ENCODE measurements at places on chromosomes 1 and 21.

- no peak for DNase-seq
Measured at GRCh38 chr1:215032911-215033526, 49.5 kb upstream of the KCNK2 start.

DNA sequence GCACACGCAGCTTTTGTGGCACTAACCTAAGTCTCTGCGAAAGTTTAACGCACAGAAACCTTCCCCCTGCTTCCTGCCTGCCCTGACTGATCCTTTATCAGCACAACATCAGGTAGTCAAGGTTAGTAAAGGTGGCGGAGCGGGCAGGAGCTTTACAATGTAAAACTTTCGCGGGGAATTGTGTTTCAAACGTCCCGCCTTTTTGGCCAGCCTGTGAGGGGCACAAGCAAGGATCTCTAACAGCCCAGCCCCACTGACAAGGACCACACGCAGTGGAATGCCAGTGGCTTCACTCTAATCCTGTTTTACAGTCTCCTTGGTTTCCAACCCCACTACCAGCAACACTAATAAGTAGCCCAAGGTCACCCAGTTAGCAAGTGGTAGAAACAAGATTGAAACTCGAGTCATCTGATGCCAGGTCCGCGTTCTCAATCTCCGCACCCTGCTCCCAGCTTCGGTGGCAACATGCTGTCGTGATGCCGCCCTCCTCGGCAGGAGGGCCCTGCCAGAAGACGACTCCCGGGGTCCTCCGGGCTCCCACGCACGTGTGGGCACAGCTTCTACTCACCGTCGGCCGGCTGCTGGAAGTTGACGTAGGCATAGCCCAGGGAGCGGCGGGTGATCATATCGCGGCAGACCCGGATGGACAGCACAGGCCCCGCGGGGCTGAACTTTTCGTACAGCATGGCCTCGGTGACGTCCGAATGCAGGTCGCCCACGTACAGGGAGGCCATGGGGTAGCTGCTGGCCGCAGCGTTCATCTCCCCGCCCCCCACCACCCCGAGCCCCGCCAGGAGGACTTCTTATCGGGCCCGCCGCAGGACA is 1.2 kb downstream of the PABPC4 start:
- DNase-seq: peak; percentile 9

GRCh38 chr1:8065369-8065768 is 39.3 kb upstream of the ERRFI1 start:
- no peak for DNase-seq

DNA sequence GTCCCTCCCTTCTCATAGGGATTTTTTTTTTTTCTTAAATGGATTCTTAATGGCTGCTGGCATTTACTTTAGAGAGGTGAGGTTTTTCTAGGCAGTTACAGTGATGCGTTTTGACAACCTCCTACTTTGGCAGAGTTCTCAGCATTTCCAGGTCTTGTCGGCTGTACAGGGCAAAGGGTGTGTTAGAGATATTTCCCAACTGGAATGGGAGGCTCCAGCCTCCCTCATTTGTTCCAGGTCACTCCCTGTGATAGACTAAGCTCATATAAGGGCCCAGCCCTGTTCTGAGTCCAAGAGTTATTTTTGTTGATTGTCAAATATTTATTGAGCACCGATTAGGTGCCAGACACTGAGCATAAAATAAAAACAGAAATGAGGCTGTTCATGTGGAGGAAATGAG is 7.6 kb upstream of the XKR8 start:
- no peak for DNase-seq

- DNase-seq: no peak
Measured at GRCh38 chr21:26185021-26185420, 14.5 kb upstream of the APP start.

- DNase-seq: no peak
Measured at GRCh38 chr1:159014851-159015250, 5.1 kb downstream of the IFI16 start.

DNA sequence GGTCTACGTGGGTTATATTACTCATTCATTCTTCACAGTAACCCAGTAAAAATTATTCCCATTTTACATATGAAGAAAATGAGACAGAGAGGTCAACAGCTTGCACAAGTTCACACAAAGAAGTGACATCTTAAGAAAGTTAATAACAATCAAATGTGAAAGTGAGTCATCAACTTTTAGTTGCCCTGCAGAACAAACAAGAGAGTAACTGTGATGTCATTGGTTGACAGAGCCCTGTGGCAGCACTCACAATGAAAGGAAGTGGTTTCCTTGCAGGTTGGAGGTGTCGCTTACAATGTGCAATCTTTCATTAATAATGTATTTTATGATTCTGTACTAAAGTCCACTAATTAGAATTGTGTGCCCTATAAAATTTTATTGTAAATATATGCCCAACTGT is 369.6 kb downstream of the RYR2 start:
- DNase-seq: no peak

GRCh38 chr21:44938772-44939531 is 877 bp upstream of the SLX9 start:
- no peak for DNase-seq

DNA sequence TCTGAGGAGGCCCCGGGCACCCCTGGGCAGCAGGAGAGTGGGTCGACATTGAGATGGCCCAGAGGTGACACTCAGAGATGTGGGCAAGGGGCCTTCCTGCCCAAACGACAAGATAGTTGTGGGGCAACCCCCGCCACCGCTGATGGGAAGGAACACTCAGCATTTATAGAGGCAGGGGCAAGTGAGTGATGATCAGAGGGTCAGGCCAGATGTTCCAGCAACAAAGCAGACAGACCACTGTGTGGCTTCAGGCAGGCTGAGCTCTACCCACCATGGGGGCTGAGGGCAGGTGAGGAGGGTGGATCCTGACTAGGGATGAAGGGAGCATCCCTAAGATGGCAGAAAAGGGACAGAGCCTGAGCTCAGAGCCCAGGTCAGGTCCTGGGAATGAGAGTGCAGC is 362.7 kb downstream of the PTPRU start:
- no peak for DNase-seq

GRCh38 chr21:36126621-36127110 is 8.2 kb upstream of the CBR3 start:
- DNase-seq: no peak

DNA sequence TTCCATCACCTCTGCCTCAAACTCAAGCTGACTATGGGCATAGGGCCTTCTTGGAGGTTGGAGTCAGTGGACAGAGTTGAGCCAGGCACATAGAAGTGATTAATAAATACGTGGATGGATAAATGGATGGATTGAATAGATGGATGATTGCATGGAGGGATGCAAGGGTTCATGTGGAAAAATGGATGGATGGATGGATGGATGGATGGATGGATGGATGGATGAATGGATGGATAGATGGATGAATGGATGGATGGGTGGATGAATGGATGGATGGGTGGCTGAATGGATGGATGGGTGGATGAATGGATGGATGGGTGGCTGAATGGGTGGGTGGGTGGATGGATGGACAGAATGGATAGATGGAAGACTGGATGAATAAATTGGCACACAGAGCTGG is 40.1 kb upstream of the ZBTB40 start:
- no peak for DNase-seq

- DNase-seq: peak; percentile 57
Measured at GRCh38 chr1:1906185-1907097, 8.6 kb upstream of the CALML6 start.

DNA sequence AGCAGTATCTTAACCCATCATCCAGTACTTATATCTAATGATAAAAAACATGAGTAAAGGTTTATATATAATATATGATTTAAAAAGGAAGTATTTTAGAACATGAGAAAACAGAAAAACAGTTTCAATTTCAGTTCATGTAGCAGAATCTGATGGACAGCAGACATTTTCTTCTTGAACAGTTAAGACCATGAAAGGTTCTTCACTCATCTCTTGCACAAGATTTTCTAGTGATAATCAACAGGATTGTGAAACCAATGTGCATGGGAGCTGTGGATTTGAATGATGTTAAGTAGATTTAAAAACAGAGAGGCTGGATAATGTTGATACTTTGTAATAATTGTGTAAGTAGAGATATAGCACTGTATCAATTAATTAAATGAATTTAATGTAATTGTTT is 1297.6 kb downstream of the BRINP3 start:
- no peak for DNase-seq

DNA sequence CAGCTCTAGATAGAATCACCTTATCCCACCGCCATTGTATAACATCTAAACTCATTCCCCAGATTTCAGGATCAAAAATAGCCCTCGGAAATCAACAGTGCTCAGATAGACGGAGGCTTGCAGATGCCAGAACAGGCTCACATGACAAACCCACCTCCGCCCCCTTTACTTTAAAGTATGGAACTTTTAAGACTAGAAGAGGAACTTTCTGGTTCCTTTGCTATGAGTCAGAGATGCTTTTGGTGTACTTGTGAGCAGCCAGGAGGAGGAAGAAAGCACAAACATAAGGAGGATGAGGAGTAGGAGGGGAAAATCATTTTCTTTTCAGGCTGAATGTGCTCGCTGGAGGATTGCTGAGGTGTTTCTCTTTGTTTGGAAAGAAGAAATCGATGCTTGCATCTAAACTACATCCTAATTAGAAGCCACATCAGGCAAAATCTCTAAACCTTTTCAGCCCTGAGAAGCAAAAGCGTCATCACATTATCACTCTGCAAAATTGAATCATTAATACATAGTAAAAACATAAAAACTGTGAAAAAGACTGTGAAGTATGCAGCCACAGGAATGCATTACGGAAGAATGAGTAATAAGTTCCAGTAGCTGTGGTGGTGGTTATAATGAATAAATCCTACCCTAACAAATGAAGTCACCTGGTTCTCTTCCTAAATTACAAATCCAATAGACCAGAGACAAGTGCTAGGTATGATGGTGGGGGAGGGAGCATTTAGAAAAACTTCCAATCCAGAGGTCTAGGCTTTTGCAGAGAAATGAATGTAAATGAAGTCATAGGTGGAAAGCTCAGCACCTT is 251.3 kb downstream of the KCNH1 start:
- DNase-seq: no peak

DNA sequence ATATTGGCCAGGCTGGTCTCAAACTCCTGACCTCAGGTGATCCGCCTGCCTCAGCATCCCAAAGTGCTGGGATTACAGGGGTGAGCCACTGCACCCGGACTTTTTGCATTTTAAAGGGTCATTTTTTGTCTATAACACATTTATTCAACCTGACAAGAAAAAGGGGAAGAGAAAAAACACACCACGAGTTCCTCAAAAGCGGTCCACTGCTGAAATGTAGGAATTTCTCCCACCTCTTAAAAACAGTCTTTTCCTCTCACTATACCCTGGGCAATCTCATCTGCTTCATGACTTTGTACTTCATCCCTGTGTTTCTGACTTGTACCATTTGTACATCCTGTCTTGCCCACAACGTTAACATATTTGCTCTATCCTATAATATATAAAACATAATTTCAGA is 413.3 kb upstream of the PTBP2 start:
- no peak for DNase-seq

- no peak for DNase-seq
Measured at GRCh38 chr1:30471307-30471706, 252.1 kb downstream of the MATN1 start.

DNA sequence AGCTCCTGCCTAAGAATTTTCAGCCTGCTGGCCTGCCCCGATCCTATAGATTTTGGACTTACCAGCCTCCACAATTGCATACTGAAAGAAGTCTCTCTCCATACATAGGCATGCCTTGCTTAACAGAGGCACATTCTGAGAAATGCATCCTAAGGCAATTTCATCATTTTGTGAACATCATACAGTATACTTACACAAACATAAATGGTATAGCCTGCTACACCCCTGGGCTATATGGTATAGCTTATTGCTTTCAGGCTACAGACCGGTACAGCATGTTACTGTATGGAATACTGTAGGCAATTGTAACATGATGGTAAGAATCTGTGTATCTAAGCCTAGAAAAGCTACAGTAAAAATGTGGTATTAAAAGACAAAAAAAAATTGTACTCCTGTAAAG is 174.7 kb downstream of the NRIP1 start:
- no peak for DNase-seq

DNA sequence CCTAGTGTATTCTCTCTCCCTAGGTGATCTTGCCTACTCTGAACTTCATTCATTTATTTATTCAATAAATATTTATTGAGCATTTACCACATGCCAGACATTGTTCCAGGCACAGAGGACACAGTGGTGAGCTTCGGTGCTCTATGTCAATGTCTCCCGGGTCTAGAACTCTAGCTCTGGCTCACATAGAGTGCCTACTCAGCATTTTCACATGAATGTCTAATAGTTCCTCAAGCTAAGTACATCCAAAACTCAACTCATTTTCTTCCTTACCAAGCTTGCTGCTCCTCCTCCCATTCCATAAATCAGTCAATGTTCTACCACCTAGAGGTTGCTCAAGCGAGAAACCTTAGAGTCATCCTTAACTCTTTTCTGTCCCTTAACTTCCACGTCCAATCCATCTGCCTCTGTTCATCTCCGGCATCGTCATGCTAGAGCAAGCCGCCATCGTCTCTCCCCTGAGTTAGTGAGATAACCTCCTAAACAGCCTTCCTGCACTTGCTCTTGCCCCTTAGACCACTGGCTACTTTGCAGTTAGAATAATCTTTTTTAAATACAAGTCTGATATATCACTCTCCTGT is 67.5 kb downstream of the TMEM53 start:
- no peak for DNase-seq

- DNase-seq: no peak
Measured at GRCh38 chr1:24486331-24487065, 16.1 kb upstream of the RCAN3 start.

- no peak for DNase-seq
Measured at GRCh38 chr21:45513741-45514310, 28.4 kb downstream of the SLC19A1 start.

- DNase-seq: no peak
Measured at GRCh38 chr1:93734999-93735398, 53.4 kb upstream of the BCAR3 start.

DNA sequence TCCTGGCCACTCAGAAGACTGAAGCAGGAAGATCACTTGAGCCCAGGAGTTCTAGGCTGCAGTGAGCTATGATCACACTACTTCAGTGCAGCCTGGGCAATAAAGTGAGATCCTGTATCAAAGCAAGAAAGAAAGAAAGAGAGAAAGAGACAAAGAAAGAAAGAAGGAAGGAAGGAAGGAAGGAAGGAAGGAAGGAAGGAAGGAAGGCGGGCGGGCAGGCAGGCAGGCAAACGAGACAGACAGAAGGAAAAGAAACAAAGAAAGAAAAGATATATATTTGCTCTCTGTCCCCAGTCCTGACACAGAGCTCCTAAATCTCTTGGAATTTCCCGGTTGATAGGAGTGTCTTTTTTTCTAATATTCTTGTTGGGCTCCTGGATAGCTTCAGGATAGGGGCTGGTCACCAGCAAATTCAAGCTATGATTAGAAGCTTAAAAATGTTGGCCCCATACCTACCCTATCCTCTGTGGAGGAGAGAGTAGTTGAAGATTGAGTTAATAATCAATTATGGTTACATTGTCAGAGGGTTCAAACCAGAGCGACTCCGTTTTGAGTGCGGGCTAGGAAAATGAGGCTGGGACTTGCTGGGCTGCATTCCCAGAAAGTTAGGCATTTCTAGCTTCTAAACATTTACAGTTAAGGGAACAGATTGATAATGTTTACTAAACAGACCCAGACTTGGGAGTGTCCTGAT is 3.3 kb upstream of the MIGA1 start:
- DNase-seq: no peak

- no peak for DNase-seq
Measured at GRCh38 chr1:26520339-26520738, 9.2 kb upstream of the RPS6KA1 start.
